ENCODE measurements at places on chromosomes 12 and 14.

DNA sequence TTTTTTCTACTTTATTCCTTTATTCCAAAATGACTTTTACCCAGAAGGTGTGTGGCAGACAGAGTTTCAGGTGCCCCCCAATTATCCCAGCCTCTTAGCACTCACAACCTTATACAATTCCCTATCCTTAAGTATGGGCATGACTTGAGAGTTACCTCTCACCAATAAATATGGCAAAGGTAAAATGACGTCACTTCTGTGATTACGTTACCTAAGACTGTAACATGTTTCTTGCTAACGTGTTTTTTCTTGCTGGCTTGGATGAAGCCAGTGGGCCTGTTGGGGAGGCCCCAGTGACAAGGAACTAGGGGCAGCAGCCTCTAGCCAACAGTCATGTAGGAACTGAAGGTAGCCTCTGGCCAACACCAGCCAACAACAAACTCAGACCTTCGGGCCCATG is 13.3 kb upstream of the TUNAR start:
- DNase-seq: no peak

- no peak for DNase-seq
These were observed 198.8 kb downstream of the ANO2 start for GRCh38 chr12:5746036-5746908.

- peak; percentile 86 for DNase-seq
These were observed 50.5 kb upstream of the HIF1A start for GRCh38 chr14:61644834-61645233.

GRCh38 chr14:87349921-87350320 is 643.1 kb downstream of the GALC start:
- DNase-seq: no peak

DNA sequence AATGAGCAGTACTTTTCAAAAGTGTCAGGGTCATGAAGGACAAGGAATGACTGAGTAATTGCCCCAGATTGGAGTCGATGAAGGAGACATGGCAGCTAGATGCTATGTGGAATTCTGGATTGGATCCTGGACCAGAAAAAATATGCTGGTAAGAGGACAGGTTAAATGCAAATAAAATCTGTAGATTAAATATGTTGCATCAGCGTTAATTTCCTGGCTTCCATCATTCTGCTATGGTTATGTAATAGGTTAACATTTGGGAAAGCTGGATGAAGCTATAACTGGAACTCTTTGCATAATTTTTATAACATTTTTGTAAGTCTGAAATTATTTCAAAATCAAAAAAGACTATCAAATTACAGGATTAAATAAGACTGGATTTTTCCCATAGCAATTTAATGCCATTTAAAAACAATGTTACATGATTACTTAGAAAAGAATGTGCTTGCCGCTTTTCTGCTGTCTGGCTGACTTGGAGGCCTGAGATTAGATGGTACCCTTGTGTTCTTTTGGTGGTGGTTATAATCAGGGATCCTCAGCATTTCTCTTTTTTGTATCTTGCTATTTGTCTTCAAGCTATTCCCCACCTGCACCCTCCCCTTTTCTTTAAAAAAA is 65.1 kb downstream of the FBXW8 start:
- DNase-seq: no peak

DNA sequence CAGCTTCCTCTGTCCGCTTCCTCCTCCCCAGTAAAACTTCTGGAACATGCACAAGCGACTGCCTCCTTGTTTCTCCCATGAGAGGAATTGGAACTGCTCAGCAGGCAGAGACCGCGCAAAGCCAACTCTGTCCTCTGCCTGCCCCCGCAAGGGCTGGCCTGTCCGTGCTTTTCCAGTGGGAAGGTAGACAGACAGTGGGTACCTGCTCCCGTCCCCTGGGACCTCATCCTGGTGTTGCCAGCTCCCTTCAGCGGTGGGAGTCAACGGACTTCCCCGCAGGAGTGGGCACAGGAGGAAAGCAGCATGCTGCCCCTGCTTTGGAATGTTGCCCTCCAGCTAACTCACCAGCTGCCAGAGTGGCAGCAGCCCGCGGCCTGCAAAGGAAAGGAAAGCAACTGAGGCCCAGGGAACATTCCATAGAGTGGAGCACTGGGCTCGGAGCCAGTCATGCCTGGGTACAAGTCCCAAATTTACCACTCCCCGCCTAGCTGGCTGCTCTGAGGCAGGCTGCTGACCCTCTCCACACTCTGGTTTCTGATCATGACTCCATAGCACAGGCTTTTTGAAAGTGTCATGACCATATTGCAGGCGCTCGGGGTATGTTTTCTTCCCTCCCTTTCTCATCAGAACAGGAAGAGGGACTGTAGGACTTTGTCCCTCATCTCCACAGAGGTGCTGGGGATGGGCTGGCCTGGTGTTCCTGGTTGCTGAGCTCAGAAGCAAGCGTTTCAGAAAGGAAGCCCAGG is 89.2 kb upstream of the CLMN start:
- DNase-seq: no peak

GRCh38 chr12:50599366-50600095 is 94.7 kb downstream of the DIP2B start:
- DNase-seq: no peak

DNA sequence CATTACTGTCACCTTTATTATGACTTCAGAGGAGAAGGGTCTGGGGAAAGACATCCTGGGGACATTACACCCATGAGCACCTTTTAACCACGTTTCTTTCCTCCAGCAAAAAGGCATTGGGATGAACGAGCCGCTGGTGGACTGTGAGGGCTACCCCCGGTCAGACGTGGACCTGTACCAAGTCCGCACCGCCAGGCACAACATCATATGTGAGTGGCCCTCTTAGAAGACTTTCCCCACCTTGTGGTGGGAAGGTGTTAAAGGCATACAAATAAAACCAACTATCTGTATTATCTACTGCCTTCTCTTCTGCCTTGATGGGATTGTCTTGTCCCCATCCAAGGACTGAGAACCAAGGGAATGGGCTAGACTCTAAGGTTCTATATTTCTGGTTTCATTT is 6.0 kb downstream of the PSMD9 start:
- DNase-seq: peak; percentile 41

DNA sequence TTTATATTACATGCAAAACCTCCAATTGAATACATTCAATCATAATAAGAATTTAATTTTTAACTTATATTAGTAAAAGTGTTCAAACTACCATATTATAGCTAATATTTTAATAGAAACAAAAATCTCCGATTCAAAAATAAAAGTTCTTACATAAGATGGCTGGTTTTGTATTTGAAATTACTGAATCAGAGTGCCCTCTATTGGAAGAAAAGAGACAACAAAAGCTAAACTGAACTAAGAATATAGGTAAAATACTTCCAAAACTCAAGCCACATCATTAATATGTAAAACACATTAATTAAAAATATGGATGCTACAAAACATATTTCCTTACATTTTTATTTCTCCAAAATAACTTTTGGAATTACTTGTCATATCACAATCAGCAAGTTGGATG is 120.3 kb downstream of the GARIN6 start:
- peak; percentile 61 for DNase-seq

DNA sequence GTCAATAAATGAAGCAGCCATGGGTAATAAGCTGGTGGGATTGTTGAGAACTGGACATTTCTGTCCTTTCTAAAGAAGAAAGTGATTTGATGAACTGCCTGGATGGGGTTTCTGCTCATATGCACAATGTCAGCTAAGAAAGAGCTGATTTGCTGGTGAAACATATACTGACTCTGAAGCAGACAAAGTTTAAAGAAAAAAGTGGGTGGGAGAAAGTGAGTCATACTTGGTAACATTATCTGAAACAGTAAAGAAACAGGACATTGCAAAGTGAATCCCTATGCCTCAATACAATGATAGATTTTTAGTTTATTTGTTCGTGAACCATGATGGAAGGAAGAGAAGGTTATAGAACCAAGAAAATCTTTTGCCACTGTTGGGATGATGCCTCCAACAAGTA is 95.6 kb upstream of the DNM1L start:
- no peak for DNase-seq

DNA sequence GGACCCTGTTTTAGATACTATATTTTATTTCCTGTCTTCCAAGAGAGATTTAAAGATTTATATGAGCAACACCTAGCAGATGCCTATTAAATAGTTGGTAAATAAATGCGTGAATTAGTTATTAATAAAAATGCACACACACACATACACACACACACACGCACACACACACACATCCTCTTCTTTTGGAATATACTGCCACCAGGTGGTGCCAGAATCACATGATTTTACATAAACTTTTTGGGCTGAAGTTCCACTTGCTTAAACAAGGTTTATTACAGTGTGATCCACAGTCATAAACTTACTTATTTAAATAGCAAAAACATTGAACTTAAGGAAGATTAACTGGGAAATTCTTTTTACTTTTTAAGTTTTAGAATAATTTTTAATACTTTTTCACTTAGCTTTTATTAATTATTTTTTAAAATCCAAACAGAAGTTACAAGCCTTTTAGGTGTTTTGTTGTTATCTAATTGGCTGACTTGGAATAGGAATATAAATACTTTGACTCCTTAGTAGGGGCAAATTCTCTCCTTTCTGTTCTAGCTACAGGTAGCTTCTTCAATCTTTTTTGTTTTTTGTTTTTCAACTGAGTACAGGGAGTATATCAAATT is 17.5 kb downstream of the RAD51B start:
- peak; percentile 78 for DNase-seq

DNA sequence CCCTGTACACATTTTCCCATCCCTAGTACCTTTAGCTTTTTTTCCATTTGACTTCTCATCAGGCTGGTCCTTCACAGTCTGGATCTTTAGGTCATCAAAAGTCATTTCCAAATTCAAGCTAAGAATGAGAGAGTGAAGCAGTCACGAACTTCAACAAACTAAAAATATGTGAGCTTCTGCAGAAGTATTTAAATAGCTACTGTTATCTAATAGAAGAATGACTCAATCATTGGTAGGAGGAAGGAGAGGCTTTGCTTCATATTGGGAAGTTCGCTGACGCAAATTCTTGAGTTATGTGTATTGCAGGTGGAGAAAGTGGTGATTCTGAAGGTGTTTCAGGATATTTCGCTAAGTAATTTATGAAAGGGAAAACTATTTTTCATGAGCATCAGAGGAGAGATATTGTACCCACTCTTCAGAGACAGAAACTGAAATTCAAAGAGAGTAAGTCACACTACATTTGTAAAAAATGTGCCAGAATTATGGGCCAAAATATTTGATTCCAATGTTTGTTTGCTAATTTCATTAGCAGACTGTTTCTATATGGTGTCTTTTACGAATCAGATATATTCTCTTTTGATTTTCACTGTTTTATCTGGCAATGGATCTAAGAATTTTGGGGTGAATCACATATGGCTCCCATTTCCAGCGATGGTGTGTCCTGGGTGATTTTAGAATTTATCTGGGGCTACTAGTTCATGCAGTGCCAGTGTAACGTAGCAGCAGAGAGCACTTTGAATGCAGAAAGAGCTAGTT is at the start of gene OLR1:
Gene OLR1, minus strand, starts transcription at position 160 of the 756 bp plus-strand sequence. Its CDS starts 55 bp downstream, at position 105.
- DNase-seq: no peak

DNA sequence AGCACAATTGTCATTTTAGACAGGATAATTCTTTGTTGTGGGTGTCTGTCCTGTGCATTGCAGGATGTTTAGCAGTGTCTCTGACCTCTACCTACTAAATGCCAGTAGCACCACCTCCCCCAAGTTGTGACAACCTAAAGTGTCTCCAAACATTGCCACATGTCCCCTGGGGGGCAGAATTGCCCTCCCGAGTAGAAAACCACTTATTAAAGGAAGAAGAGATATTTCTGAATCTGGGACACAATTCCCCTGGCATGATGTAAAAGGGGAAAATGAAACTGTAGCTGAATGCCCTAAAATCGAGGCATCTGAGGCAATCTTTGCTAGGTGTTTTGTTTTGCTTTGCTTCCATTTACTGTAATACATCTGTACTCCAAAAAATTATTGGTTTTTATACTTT is 116.8 kb upstream of the NAP1L1 start:
- no peak for DNase-seq

DNA sequence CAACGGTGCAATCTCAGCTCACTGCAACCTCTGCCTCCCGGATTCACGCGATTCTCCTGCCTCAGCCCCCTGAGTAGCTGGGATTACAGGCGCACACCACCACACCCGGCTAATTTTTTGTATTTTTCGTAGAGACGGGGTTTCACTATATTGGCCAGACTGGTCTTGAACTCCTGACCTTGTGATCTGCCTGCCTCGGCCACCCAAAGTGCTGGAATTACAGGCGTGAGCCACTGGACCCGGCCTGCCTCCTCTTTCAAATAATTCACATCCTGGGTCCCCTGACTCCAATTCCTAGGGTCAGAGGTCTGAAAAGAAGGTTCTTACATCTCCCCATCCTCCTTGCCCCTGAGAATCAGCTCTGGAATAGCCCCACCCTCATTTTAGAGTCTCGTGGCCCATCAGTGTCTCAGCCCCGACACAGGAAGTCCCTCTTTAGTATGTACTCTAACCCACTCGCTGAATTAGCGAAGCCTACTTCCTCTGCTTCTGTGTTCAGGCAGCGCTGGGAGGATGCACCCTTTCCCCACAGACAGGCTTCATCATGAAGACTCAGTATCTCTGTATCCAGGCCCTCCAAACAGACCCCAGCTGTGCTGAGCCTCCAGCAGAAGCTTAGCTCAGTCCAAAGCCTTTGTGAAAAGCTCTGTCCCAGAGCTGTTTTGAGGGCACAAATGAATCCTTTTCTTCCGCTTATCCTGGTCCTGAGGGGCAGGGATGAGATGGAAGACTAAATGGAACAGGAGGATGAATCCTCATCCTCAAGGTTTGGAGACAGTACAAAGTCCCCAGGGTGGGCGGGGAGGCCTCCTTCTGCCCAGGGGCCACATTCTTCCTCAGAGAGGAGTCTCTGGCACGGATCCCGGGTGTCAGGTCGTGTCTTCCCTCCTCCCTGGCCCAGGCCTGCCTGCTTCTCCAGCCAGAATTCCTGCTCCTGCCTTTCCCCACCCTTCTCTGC is 3.5 kb downstream of the LPAR5 start:
- DNase-seq: peak; percentile 81

DNA sequence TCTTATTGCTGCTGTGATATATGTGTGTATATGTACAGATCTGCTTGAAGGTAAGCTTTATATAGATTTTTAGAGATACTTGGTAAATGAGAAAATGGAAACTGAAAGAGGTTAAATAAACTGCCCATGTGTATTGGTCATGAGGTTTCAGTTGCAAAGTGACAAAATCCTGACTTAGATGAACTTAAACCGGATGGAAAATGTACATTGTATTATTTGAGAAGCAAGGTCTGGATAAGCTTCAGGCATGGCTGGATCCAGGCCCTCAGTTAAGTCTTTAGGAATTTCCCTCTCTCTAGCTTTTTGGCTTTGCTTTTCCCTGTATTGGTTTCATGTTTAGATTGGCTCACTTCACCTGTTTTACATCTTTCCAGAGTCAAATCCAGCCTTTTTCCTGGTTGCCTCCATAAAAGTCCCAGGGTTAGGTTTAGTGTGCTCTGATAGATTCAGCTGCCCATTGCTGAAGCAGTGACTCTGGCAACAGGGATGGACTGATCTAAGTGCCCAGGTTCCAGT is 21.0 kb upstream of the MAP1LC3B2 start:
- DNase-seq: peak; percentile 36

- DNase-seq: no peak
These were observed 1318.9 kb downstream of the AACS start for GRCh38 chr12:126384026-126384564.
